ENCODE measurements at places on chromosomes 3 and 15.
A peak's percentile ranks its signal among the peaks of the same experiment; 100 is the strongest.

GRCh38 chr3:13822871-13823585, 56.8 kb downstream of the WNT7A start:
- DNase-seq, result no peak

DNA sequence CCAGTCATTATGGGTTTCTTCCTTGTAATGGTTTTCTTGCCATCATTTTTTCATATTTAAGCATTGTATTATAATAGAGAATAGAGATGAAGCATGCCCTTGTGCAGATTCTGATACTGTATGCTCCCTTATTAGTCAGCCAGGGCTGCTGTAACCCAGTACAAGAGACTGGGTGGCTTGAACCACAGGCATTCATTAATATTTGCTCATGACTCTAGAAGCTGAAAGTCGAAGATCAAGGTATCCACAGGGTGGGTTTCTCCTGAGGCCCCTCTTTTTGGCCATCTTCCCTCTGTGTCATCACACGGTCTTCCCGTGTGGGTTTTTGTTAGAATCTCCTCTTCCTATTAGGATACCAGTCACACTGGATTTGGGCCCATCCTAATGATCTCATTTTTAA, 74.5 kb downstream of the FOXP1 start:
- DNase-seq, result no peak

DNA sequence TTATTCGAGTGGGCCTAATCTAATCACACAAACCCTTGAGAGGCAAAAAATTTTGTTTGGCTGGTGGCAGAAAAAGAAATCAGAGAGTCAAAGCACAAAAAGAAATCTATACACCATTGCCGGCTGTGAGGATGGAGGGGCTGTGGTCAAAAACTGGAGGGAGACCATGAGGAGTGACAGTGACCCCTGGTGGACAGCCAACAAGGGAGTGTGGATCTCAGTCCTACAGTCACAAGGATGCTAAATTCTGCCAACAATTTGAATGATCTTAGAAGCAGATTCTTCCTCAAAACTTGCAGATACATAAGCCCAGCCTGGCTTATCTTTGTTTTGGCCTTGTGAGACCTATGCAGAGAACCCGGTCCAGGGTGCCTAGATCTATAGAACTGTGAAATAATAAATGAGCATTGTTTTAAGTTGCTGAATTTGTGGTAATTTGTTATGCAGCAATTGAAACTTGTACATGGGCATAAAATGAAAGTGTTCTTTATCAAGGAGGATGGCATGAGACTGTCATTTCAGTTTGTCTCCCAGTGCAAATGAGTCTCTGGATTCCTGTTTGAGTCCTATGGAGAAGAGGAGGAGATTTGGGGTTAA, 103.0 kb upstream of the ARHGEF26 start:
- peak; percentile 21 for DNase-seq

DNA sequence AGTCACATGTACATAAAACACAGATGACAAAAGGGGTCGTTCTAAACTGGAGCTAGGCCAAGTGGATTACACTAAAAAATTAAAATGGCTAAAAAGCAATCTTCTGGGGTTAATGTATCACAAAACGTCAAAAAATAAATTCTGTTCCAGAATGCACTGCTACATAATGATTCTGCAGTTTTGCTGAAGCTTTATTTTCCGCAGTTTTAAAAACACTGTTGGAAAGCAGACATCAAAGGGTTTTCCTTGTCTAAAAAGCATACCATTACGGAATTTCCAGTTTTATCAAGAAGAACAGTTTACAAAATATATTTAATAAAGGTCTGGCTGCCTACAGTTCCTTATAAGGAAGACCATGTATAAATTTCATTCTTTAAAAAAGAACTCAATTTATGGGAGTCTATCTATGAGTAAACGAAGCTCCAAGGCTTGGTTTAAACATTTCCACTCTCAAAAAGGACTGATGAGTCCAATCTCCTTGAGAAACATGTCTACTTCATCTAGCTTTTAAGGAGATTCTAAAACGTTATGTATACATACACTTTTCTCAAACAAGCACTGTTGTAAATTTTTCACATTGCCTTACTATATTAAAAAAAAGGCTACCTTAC, 1.3 kb downstream of the DMXL2 start:
- no peak for DNase-seq

- DNase-seq, result no peak
Measured at GRCh38 chr3:17847156-17847555, 104.7 kb upstream of the TBC1D5 start.

DNA sequence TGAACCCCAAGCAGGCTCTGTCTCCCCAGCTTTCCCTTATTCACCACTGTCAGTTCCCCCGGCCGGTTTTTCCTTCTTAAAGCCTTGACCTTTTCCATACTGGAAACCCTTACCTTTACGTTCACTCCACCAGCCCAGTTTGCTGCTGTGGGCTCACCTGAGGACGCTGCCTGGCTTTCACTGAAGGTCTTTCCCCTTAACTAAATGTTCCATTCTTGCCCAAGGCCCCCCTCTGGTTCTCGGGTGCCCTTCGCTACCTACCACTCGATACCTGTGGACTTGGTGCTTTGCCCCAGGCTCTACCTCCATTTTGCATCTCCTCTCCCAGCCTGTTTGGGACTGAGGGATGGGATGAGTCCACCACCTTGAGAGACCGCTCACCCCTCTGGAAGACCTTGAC, 851 bp downstream of the AP2M1 start:
- DNase-seq, result no peak

DNA sequence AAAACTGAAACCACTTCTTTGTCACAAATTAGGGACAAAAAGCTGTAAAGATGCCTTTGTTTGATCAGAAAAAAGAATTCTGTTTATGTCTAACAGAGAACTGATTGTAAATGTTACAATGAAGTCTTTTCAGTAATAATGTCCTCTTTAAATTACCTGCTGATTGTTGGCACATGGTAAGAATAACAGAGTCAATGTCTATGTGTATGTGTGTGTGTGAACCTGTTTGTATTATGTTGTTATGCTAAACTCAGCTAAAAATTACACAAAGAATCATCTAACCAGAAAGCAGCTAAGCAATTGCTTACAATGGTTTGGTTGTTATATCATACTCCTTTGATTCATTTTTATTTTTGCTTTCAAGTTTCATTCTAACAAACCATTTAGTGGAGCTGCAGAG, 159.1 kb upstream of the PDZRN3 start:
- no peak for DNase-seq

DNA sequence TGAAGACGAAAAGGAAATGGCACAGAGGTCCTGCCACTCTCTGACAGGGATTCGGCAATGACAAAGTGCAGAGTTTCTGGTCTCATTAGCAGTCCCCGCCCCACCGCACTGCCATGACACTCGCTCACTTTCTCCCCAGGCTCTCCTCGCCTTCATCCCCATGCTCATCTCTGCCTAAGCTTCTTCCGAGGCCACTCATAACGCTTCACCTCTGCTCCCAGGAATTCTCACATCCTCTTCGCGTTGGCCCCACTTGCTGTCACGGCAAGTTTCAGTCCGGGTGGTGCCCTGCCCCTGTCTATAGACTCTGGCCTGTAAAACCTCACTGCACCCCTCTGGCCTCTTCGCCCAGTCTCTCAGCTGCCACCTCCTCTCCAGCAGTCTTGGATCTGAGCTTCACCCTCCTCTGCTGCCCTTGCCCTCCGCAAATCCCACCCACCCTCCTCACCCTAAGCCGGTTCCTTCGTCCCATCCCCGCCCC, 654 bp downstream of the RUBCN start:
- peak; percentile 50 for DNase-seq

DNA sequence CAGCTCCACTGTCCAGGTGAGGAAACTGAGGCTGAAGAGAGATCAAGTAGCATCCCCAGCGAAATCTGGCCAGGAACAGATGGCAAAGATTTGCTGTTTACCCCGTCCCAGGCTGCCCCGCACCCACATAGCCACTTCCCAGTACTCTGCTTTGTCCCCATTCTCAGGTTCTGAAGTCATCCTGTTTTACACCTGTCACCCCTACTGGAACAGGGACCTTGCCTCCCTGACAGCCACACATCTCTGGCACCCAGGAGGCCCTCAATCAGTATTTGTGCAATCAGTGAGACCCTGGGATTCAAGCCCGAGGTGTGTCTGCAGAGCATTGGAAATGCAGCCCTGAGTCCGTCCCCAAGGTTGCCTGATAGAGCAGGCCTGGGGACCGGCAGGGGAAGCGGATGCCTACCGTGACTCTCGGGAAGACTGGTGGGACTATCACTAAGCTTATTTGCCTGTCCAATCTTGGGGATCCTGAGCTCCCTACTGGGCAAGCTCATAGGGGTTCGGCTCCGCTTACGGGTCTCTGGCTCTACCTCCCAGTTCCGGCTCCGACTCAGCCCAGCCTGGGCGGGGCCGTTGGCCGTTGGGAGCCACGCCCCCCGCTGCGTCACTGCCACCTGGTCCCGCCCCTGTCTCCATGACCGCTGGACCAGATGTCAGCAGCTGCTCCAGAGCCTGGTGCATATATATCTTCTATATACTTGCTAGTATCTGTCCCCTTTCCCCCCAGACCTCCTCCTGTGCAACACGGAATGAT, 17.5 kb upstream of the FANCD2 start:
- DNase-seq, result peak; percentile 88

DNA sequence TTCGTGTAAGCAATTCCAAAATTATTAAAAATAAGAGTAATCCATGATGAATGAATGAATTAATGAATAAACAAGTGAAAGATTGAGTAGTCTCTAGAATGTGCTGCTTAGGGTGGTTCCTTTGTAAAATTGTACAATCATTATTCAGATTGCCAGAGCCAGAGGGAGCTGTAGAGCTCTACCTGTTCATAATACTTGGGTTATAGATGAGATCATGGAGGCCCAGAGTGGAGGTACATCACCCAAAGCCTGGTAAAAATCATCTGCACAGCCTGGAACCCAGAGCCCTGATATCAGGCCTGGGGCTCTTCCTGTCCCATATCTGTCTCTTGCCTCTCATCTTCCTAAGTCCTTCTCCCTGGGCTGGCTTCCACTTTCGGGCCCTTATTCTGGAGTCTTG, 297.2 kb downstream of the RPLP1 start:
- DNase-seq, result peak; percentile 38

GRCh38 chr3:197306374-197307086, 8.1 kb upstream of the DLG1 start:
- DNase-seq, result no peak

- no peak for DNase-seq
Measured at GRCh38 chr15:69410248-69410874, 3.8 kb upstream of the KIF23 start.

- DNase-seq, result no peak
Measured at GRCh38 chr3:109252641-109253040, 63.7 kb downstream of the DPPA2 start.

DNA sequence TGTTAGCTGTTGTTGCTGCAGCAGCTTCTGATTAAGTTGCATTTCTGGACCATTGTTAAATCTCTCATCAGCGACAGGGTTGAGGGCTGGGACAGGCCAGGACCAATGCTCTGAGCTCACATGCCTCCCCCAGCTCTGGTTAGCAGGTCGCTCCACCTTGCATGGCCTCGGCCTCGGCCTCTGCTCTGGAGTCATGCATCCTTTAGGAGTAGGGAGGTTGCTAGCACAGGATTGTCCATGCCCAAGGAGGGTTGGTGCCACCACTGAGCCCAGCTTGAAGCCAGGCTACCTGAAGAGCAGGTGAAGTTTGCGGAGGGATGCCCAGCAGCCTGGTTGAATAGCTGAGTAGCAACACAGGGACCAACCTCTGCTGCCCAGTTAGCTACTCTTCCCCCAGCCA, 11.2 kb upstream of the CPNE9 start:
- no peak for DNase-seq

DNA sequence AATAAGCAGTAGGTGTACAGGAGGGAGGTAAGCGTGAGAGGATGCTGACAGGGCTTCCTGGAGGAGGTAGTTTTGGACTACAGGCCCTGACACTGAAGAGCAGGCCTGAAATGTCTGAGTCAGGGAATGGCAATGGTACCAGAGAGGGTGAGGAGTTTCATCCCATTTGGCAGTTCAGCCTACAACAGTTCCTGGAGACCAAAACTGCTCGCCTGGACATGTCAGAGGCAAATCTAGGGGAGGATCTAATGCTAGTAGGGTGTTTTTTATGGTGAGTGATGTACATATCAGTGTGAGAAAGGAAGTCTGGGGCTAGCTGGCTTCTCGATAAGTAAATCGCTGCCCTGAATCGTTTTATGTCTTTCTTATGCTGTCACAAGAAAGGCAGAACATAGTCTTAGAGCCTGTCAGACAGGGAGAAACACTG, 13.8 kb upstream of the TNFSF10 start:
- no peak for DNase-seq

DNA sequence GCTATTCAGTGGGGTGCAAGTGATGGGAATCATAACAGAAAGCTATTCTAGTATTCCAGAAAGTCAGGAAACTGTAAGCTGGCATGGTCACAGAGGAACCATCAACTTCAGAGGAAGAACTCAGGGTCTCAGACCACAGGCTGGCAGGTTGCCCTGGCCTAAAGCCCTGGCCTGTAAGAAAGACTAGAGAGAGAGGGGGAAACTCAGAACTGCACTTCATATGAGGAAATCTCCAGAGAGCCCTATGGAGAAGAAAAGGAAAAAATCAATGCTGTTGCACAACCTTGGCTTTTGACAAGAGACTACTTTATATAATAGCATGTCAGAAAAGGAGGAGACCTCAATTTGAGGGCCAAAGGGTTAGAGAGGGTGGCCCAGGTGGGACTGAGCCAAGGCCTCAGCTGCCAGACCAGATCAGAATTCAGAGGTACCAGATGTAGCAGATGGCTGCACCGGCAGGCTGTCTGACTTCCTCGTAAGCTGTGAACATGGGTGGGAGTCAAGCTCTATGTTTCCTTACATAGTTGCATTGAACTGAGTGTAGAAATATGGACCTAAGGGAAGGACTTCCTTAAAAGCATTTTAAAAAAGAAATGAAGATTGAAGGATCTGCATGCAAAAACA, 333.8 kb downstream of the PDCD6IP start:
- no peak for DNase-seq

- no peak for DNase-seq
Measured at GRCh38 chr3:36456784-36457183, 76.5 kb downstream of the STAC start.

DNA sequence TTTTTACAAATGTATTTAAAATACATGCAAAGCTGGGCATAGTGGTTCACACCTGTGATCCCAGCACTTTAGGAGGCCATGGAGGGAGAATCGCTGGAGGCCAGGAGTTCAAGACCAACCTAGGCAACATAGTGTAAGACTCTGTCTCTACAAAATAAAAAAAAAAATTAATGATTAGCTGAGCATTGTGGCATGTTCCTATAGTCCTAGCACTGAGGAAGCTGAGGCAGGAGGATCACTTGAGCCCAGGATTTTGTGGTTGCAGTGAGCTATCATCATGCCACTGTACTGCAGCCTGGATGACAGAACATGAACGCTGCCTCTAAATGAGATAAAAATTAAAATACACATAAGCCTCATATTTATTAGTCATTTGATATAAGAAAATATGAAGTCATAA, 142.8 kb downstream of the TCF12 start:
- no peak for DNase-seq
